Activated CD4-positive, alpha-beta T cell treated with anti-CD3 and anti-CD28 coated beads, Interleukin-2, amount 10 ng/mL, durations not matched to agents 7 days and 5 days (primary cell): ENCODE measurements at places on chromosomes 3 and 15.

- no peak for DNase-seq
Observed at GRCh38 chr3:8755564-8756237, 13.7 kb downstream of the OXTR start.

DNA sequence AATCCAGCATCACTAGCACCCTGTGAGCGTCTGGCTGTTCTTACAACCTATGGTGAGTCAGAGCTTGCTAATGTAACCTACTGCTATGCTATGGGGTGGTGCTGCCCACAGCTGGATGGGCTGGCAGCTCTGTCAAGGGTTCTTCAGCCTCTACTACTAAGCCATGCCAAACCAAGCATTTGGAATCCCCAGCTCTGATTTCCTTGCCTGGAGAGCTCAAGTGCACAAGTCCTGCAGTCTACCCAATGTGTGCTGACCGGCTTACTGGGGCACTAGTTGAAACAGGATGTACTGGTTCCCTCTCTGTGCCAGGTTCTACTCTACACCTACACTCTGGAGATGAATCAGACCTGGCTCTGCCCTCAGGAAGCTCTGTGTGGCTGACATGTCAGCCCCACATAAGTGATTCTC lies 4.2 kb downstream of the TEX264 start:
- no peak for DNase-seq

- DNase-seq: no peak
Observed at GRCh38 chr3:32705232-32705631, 20.2 kb downstream of the CNOT10 start.

- DNase-seq: no peak
Observed at GRCh38 chr3:128971421-128972100, 22.3 kb downstream of the CFAP92 start.

- DNase-seq: no peak
Observed at GRCh38 chr3:81816473-81817250, 55.2 kb upstream of the GBE1 start.

DNA sequence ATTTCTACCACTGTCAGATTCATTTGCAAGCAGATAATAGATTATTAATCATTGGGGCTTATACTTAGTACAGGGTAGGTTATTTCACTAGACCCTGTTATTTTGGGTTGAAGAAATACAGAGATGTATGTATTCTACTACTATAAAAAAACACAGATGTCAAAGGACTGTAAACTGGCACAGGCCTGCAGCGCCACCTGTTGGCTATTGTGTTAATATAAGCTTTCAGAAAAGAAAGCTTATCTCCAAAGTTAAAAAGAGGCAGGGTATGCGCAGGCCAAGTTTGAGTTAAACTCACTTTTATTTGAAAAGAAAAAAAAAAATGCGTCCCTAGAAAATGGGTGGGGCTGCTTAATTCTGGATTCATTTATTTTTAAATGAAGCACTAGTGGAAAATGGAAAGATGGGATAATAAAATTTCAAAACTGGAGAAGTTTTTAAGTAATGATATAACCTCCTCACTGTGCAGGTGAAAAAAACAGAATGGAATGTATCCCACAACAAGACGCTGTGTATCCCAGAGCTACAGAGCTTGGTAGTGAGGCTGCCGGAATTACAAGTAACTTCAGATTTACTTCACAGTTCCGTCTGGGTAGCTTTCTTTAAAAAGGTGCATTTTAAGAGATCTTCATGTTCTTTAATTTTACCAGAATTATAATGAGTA lies 407.2 kb upstream of the TGFBR2 start:
- DNase-seq: peak; percentile 78

GRCh38 chr15:58066042-58066867 lies 744 bp upstream of the ALDH1A2 start:
- DNase-seq: peak; percentile 26

DNA sequence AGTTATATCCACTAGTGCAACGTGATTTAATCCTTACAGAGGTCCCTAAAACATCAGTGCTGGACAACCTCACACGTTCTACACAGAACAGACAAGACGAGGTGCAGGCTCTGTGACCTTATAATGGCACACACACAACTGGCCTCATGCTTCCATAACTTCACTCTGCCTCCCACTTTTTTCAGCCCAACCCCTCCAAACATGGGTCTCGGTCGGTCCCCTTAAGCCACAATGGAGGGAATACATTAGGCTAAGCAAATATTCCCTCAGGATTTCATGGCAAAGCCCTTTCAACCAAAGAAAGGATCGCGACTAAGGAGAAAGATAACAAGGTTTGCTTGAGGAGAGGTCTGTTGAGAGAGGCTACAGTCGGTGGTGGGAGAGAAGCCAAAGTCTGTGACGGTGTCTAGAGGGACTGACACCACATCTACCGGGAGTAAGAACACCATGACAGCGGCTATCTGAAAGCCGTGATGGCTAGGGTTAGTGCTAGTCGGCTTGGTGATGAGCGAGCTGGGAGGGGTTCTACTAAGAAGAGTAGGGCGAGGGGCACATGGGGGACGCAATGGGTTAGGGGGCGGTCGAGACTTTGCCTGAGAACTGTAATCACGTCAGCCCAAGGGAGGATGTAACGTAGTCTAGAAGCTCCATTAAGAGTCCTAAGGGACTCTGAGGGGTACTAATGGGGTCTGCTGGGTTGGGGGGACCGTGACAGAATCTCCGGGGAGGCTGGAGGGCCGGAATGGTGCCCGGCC lies 1.0 kb downstream of the MYO9A start:
- no peak for DNase-seq

DNA sequence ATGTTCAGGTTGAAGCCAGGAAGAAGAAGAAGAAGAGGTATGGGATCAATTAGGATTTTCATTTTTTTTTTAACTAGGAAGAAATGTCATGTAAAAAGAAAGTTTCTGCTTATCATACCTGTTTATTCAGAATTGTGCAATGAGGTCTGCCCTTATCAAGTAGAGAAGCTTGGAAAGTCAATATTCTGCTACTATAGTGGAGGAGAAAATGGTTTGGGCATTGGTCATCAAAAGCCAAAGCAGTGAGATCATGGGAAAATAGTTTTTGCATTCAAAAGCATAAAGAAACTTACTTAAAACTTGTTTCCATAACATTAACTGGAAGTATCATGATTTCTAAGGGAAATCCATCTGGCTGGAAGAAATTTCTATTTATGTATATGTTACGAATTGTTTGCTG lies 1239.2 kb downstream of the NSUN3 start:
- no peak for DNase-seq

DNA sequence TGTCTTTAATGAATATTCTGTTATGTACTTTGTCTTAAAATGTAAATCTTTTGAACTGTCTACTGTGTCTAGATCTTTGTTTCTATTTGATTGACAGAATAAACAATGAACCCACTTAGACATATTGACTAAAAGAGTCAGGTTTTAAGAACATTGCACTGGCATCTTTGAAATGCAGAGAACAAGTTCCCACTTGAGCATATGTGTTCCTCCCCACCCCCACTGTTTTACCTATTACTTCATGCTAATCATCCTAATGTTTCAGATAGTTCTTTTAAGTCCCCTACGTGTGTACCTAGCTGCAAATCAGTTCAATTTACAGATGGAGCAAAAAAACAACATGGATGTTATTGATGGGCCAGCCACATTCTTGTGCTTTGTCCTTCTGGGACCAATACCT lies 11.7 kb upstream of the TCF12 start:
- DNase-seq: no peak

DNA sequence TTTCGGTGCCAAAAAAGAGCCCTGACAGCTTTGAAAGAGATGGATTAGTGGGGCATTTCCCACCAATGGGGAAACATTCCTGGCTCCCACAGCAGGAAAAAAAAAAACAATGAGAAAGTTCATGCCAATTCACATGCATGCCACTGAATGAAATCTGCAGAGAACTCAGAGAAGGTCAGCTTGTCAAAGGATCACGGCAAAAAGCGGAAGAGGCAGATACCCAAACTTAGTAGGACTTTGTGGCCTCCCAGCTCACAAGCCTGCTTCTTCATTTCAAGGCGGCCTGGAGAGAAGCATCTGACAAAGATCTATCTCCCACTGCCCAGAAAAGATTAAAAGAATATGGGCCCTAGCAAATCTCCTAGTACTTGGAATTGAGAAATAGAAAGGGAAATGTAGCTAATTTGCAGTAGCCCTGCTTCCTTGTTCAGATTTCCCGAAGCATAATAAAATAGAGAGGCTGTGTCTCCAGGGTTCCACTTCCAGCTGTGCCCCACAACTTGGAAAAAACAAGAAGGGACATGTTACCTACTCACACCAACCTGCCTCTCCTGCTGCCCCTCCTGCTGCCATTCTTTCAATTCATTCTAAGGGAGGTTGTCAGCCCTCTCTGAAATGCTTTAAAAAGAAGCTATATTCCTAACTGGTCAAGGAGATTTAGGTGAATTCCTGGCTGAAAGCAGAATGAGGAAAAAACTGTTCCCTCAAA lies 170.4 kb downstream of the FHIT start:
- no peak for DNase-seq

- no peak for DNase-seq
Observed at GRCh38 chr3:149967086-149967685, 3.5 kb downstream of the PFN2 start.

- DNase-seq: no peak
Observed at GRCh38 chr3:16378920-16379319, 113.9 kb downstream of the OXNAD1 start.

- DNase-seq: no peak
Observed at GRCh38 chr3:17938313-17938712, 195.9 kb upstream of the TBC1D5 start.

DNA sequence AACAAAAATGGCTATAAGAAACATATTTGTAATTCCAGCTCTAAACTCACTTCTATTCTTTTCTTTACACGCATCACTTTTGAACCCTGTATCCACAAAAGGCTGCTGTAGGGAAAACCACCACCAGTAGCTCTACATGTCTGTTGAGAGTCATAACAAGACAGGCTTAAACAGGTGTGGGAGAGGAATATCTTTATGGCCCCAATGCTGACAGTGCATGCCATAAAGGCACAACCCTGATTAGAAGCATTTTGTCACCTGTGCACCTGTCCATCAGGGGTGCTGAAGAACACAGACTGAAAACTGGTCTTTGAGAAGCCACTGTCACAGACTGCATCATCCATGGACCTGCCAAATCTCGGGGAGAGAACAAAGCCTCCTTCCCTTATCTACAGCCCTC lies 11.6 kb upstream of the CSPG5 start:
- DNase-seq: no peak

DNA sequence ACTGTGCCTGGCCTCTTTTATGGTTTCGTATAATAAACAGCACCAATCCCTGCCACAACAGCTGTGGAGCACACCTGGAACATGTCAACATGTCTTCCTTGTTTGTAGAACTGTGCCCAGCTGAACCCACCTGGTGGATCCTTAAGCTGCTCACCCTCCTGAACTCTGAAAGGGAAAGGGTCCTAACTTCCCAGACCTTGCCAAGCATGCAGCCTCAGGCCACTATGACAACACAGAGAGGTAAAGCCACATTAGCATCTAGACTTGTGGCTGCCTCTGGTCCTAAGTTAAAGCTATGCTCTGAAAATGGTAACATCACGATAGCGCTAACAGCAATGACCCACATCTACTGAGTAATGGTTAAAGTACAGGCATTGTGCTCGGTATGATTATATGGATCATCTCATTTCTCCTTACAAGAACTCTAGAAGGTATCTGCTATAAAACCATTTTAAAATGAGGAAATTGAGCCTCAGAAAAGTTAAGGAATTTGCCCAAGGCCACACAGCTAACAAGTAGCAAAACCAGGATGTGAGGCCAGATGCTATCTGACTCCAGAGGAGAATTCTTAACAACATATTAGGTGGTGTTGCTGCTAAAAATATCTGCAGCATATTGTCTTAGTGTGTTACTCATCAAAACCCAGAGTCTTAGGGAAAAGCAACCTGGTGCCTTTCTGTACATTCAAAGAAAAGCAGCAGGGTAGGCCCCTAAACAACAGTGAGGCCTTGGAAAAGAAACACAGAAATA lies 23.1 kb upstream of the HERC1 start:
- no peak for DNase-seq

GRCh38 chr3:124935794-124936542 lies 1.4 kb upstream of the MUC13 start:
- no peak for DNase-seq

GRCh38 chr15:100108346-100108745 lies 233.4 kb downstream of the ADAMTS17 start:
- no peak for DNase-seq
